ENCODE measurements at places on chromosomes 16 and 17.

- DNase-seq = no peak
These were observed 12.7 kb downstream of the HEATR9 start for GRCh38 chr17:35855965-35856364.

DNA sequence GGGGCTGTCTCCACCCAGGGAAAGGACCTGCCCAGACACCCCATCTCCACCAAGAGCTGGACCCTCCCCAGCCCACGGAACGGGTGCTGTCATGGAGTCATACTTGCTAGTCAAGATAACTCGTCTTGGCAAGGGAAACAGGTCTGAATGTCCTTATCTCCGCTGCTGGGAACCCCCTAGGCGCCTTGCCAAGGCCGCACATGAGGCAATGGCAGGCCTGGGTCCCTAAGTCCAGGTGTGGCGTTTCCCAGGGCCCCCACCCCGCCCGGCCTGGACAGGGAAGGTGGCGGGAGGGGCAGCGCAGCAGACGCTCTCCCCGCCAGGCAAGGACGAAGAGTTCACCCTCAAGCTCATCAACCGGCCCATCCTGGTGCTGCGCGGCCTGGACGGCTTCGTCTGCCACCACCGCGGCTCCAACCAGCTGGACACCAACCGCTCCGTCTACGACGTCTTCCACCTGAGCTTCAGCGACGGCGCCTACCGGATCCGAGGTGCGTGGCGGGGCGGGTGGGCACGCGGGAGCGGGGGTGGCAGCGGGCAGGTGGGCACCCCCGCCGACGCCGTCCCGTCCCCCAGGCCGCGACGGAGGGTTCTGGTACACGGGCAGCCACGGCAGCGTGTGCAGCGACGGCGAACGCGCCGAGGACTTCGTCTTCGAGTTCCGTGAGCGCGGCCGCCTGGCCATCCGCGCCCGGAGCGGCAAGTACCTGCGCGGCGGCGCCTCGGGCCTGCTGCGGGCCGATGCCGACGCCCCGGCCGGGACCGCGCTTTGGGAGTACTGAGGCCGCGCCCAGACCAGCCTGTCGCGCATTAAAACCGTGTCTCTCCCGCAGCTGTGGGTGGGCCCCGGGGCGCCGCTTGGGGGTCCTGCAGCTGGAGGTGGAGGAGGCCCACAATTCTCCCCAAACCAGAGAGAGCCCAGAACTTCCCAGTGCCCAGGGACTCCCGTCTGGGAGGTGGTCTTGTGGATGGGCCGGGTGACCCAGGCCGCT is 8.4 kb downstream of the FSCN2 start:
- DNase-seq = no peak

DNA sequence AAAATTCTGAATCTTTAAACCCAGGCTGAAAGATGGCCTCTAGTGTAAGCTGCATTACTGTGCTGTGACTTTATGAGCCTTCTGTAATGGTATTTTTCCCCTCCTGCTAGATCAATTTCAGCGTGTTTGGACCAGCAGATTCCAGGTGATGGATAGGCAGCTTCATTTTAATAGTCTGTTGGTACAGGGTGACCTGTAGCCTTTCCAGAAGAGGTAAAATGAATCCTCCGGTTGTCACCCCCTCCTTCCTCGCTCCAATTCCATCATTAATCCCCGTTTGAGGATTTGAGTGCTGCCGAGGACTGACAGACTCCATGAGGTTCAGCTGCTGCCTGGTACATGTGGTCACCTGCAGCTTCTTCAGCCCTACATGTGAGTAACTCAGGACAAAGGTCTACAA is 48.9 kb downstream of the MYH3 start:
- no peak for DNase-seq

DNA sequence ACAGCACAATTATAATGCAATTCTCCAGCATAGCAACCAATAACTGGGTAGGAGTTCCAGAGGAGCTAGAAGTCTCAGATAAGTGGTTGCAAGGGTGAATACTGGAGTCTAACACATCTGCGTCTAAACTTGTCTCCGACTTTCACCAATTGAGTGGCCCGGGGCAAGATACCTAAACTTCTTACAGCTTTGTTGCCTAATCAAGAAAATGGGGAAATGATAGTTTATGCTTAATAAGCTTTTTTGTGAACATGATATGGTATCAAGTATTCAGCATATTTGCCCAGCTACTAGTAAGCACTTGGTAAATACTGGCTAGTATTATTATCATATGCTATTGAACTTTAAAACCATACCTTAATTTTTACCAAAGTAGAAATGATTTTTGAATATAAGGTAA is 183.5 kb downstream of the KCNJ2 start:
- no peak for DNase-seq

- no peak for DNase-seq
These were observed 306.5 kb upstream of the ZFHX3 start for GRCh38 chr16:73354434-73354833.

GRCh38 chr17:49365667-49366066 is 3.6 kb upstream of the ZNF652 start:
- DNase-seq = no peak

GRCh38 chr16:66131156-66131807 is 235.2 kb upstream of the CDH5 start:
- DNase-seq = no peak

DNA sequence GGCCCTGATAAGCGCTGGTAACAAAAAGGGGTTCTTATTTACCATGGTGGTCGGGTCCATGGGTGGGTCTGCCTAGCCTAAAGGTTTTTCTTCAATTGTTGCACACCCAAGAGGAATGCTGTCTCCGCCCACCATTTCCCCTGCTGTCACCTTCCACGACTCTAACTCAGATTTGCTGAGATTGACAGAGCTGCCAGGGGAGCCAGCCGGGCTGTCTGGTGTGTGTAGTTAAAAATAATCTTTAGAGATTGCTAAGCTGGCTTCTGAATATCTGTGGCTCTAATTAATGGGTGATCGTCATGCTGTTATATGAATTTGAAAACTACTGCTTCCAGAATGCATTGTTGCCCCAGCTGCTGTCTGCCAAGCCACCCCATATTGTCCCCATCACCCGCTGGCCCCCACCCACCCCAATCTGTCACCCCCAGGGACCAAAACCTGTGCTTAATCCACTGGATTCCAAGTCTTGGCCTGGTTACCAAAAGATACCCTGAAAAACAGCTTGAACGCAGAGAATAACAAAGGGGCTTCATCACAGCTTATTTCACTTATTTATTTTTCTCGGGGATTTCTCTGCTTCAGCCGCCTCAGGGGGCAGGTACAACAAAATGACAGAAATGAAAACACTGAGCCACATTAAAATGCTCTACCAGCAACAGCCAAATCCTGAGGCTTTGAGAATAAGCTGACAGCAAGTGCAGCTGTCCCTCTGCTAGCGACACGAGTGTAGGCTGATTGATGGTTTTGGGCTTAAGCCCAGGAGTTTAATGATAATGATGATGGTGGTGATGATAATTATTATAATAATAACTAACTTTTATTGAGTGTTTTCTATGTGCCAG is 46.1 kb upstream of the NLK start:
- no peak for DNase-seq

DNA sequence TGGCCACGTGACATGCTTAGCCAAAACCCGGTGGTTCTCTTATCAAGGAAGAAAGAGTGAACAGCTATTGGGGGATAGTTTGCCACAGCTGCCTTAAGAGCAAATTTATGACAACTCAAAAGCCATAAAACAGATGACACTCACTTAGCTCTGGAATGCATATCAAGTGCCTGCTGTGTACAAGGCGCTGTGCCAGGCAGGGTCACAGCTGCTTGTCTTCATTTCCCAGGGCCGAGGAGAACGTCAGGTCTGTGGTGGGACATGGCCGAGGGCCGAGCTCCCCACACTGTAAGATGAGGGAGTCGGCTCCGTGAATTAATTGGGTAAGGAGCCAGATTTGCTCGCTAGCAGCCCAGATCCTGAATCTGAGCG is 14.0 kb downstream of the EEF2K start:
- DNase-seq = no peak

DNA sequence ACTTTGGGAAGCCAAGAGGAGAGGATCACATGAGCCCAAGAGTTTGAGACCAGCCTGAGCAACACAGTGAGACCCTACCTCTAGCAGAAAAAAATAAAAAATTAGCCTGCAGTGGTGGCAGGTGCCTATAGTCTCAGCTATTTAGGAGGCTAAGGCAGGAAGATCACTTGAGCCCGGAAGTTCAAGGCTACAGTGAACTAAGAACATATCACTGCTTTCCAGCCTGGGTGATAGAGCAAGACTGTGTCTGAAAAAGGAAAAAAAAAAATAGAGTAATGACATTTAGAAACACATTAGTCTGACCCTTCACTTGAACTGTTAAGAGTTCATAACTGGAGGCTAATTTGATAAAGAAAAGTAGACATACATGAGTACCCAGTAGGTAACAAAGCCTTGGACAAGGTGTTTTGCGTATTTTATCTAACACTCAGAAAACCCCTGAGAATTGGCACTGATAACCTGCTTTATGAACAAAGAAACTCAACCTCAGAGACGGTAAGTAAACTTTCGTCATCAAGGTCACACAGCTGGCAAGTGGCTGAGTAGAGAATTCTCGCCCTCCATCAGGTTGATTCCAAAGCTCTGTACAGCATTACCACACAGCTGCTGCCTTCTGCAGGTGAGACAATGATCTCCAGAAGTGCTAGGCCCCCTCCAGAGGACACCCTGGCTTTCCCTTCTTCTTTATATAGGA is 101.1 kb downstream of the SMG6 start:
- no peak for DNase-seq

- no peak for DNase-seq
These were observed 14.0 kb downstream of the HS3ST3A1 start for GRCh38 chr17:13587487-13588338.

DNA sequence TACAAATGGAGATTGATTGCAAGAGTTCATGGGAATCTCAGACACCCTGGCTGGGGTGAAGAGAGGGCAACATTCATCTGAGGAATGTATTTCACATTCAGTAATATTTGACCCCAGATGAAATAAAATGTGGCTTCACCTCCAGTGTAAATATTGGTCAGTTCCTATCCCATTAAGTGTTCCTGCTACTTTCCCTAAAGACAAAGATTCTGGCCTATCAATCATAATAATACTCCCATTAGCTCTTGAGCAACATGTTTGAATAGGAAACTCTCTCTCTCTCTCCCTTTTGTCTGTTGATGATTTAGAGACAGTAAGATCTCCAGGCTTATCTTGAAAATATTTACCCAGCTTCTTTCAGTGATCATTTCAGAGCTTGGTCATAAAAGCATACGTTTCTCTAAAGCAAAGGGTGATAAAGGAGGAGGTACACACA is 70.1 kb downstream of the KCNJ2 start:
- DNase-seq = no peak

GRCh38 chr16:23629516-23629915 is 11.6 kb downstream of the PALB2 start:
- DNase-seq = no peak
